ENCODE measurements at places on chromosomes 4 and X.

GRCh38 chr4:176614793-176615192, 177.9 kb downstream of the VEGFC start:
- DNase-seq, result no peak

DNA sequence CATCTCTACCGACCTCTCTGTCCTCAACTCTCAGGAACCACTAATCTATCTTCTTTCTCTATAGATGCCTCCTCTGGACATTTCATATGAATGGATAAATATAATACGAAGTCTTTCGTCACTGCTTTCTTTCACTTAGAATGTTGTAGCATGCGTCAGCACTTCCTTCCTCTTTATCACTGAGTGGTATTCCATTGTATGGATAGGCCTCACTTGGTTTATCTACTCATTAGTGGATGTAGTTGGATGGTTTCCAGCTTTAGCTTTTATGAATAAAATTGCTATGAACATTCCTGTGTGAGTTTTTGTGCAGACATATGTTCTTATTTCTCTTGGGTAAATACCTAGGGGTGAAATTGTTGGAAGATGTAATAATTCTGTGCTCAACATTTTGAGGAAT, 528.2 kb upstream of the FAT1 start:
- DNase-seq, result no peak

DNA sequence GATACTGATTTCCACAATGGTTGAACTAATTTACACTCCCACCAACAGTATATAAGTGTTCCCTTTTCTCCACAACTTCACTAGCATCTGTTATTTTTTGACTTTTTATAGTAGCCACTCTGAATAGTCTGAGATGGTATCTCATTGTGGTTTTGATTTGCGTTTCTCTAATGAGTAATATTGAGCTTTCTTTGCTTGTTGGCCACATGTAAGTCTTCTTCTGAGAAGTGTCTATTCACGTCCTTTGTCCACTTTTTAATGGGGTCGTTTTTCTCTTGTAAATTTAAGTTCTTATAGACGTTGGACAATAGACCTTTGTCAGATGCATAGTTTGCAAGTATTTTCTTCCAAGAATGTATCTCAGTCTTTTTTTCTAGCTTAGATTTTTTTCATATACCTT, 10.0 kb downstream of the FBXW7 start:
- DNase-seq, result no peak

DNA sequence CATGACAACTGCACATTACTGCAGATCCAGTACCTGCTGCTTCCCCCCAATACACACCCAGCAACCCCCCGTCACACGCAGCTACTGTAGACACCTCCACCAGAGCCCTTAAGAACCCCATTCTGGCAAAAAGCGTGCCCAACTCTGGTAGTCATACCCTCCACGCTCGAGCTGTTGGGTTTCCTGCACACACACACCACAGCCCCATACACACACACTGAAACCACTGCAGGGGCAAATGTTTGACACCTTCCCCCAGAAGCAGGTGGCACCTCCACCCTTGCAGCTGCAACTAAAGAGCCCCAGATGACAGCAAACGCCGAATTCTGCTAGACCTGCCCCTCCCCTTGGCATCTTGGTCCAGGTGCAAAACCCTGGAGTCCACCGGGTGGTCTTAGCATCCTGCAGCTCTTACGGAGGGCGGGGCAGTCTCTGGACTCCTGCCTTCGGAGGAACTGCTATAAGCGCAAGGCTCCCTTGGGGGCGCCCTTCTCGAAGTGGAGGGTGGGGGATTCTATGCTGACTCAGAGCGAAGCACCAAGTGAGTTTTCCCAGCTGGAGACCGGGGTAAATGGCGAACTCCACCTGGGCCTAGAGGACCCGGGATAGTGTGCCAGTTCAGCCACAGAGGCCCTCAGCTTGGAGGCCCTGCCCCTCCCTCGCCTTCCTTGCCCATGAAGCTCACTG, 1.5 kb downstream of the FRMPD3 start:
- DNase-seq, result peak; percentile 0

GRCh38 chr4:80365928-80366327, 30.4 kb downstream of the CFAP299 start:
- DNase-seq, result no peak

DNA sequence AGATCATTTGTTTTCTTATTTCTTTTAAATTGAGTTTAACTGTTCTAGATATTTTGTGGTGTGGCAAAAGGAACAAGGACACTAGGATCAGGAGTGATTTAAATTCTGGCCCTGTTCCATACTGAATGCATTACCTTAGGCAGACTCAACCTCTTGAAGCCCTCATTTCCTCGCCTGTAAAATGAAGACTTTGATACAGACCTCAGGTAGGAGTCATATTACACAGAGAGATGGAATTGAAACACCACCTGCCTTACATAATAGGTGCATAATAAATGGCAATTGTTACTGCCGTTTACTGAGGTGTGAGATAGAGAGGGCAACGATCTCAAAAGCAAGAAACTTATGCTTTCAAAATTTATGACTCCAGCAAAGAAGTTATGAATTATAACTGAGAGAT, 28.2 kb upstream of the RASSF6 start:
- DNase-seq, result no peak
